Lower leg skin (tissue), 4 donors: ENCODE measurements at places on chromosomes 3 and 15. TPM values are rescaled to one million over a fixed set of nuclear protein-coding genes. Genes with fewer than 3 reads are reported as not detected.
A peak's percentile ranks its signal among the peaks of the same experiment; 100 is the strongest.

GRCh38 chr15:88035381-88035780 is 221.2 kb downstream of the NTRK3 start:
- no peak for DNase-seq

GRCh38 chr3:23960649-23961048 is 15.6 kb downstream of the NR1D2 start:
- DNase-seq: no peak

ACP3 gene
- 111 TPM for total RNA-seq

DNA sequence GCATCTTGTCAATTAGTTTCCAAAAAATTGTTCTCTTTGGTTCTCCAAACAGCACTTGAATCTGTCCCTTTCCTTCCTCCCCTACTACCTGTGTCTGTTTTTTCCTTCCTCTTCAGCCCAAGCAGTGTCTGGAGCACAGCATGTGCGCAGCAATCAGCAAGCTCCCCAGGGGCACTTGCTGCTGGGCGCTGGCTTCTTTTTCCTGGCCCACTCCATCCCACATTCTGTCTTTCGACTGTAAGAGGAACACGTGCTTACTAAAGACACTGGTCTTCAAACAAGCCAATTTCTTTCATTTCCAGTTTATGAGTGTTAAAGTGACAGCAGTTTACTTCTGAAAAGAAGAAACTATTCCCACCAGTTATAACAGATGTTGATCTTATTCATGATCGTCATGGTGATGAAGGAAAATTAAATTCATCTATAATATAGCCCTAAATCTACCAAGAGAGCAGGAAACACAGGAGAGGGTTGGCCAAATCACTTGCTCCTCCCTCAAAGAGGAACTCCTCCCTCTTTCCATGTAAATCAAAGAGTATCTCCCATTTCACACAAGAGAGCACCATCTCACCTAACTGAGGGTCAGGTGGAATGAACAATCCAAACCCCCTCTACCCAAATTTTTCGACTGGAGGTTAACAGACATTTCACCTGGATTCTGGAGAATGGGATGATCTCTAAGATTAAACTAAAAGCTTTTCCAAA is 115.4 kb downstream of the IGF2BP2 start:
- DNase-seq: no peak

DNA sequence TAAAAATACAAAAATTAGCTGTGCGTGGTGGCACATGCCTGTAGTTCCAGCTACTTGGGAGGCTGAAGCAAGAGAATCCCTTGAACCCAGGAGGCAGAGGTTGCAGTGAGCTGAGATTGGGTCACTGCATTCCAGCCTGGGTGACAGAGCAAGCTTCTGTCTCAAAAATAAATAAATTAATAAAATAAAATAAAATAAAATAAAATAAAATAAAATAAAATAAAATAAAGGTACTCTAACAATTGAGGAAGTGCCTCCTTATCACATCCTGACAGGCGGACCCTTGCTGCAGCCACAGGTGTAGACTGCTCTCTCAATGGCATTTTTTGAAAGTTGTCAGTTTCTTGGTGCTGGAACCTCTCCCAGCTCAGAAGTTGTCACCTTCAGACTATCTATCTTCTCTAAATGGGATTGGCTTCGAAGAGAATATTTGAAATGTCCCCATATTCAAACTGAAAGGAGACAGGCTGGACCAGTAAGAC is 304.1 kb downstream of the RORA start:
- no peak for DNase-seq

DNA sequence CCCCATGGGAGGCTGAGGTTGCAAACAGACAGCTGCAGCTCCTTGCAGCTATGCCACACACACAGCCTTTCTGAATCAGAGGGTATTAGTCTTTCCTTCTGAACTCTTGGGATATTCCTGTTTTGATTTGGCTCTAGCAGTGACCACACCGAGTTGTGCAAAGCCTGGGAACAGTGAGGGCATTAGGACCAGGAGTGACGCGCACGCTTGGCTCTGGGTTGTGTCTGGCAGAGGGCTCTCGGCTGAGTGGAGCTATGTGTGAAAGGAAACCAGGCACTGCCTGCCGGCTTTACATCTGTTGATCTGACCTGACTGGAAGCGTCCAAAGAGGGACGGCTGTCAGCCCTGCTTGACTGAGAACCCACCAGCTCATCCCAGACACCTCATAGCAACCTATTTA is at the start of gene GALNT15:
Gene GALNT15 (plus strand): TSS at position 292 of the 400 bp plus-strand sequence. CDS start 472 bp downstream, outside the sequence.
- peak; percentile 98 for DNase-seq

GRCh38 chr3:59456852-59457485 is 407.1 kb upstream of the CFAP20DC start:
- no peak for DNase-seq
